ENCODE measurements at places on chromosomes 7 and 10.

GRCh38 chr7:46764100-46764936, 817.6 kb downstream of the TNS3 start:
- no peaks in the 10 kb centered on the region for H3K4me1 ChIP-seq
- no peaks in the 10 kb centered on the region for H3K36me3 ChIP-seq
- no peak overlapping the region for H3K4me3 ChIP-seq
- no peak overlapping the region for H3K27ac ChIP-seq

DNA sequence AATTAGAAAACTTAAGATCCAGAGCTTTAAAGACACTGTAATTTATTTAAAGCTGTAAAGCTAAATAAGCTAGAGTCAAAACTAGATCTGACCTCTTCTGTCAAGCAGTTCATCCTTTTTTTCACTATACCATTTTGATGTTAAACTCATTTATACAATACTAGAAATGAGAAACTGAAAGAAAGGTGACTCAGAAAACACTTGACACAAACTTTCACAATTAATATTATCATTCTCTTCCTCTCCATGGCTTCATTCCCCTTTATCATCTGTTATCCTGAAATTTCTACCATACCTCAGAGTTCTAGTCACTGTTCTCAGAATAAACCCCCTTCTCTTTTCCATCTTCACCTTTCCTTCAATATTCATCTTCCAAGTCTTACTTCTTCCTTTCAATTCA, 1.3 kb downstream of the FIGNL1 start:
- no peak overlapping the region for H3K27ac ChIP-seq
- peaks cover 9% of the 10 kb centered on the region for H3K36me3 ChIP-seq
- DNase-seq, result no peak
- peaks cover 3% of the 10 kb centered on the region for H3K4me1 ChIP-seq

DNA sequence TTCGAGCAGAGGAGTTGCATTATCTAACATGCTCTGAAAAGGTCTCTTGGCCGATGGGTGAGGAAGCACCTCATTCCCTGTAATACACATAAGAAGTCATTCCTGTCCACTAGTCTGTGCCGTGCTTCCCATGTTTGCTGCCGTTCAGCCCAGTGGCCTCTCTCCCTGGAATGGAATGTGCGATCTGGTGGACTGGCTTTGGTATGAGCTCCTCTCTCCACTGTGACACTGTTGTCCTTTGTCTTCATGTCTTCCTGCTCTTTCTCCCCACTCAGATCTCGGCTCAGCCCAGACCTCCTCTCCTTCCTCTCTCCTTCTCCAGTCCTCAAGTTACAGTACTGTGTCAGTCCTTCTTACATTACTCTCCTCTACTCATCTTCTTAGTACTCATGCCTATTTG, 192.8 kb upstream of the KLF6 start:
- H3K4me3 ChIP-seq, result no peak overlapping the region
- H3K4me1 ChIP-seq, result no peaks in the 10 kb centered on the region
- H3K27me3 ChIP-seq, result no peaks in the 10 kb centered on the region
- no peaks in the 10 kb centered on the region for H3K36me3 ChIP-seq
- no peak overlapping the region for H3K27ac ChIP-seq
- DNase-seq, result no peak

GRCh38 chr7:101402081-101402779, 39.6 kb downstream of the COL26A1 start:
- H3K4me1 ChIP-seq, result peaks cover 5% of the 10 kb centered on the region
- H3K27ac ChIP-seq, result no peak overlapping the region
- H3K4me3 ChIP-seq, result no peak overlapping the region
- H3K36me3 ChIP-seq, result no peaks in the 10 kb centered on the region
- DNase-seq, result peak; percentile 81
